ENCODE measurements at places on chromosomes 6 and 20. TPM values are rescaled to one million over a fixed set of nuclear protein-coding genes. Genes with fewer than 3 reads are reported as not detected.

- no peaks in the 10 kb centered on the region for H3K27me3 ChIP-seq
- no peaks in the 10 kb centered on the region for H3K36me3 ChIP-seq
- no peak overlapping the region for H3K4me3 ChIP-seq
- H3K4me1 ChIP-seq: no peaks in the 10 kb centered on the region
- no peak for DNase-seq
These were observed 18.0 kb downstream of the KHDC1L start for GRCh38 chr6:73207221-73207837.

DNA sequence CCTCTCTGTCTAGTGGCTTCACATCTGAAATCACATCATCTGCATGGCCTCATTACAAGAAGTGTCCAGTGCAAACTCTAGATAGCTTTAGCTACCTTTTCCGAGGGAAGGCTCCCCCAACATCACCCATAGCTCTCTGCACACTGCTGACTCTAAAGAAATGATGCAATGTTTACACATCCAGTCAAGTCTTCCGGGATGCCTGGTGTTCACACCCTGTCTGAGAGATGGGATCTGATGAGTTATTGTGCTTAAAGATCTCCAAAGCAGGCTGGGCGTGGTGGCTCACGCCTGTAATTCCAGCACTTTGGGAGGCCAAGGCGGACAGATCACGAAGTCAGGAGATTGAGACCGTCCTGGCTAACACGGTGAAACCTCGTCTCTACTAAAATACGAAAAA, 404.6 kb upstream of the IRAK1BP1 start:
- no peak for DNase-seq
- no peaks in the 10 kb centered on the region for H3K4me1 ChIP-seq
- no peaks in the 10 kb centered on the region for H3K36me3 ChIP-seq
- no peak overlapping the region for H3K4me3 ChIP-seq
- H3K27ac ChIP-seq: no peak overlapping the region
- no peaks in the 10 kb centered on the region for H3K27me3 ChIP-seq

DNA sequence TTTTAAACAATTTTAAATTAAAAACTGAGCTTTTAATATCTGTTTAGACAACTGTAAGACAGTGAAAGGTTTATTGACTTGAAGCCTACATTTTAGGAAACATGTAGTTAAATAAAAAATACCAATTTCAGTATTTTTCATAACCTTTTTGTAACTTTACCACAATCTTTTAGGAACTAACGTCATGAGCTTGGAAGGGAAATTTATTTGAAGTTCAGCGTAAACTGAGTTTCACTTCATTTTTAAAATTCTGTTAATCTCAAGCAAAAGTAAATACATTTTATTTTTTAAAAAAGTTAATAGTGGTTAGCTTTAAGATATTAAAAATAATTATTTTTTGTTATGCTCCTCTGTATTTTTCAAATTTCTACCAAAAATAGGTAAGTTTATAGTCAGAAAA, 5.5 kb downstream of the CST7 start:
- H3K36me3 ChIP-seq: no peaks in the 10 kb centered on the region
- no peaks in the 10 kb centered on the region for H3K27me3 ChIP-seq
- H3K27ac ChIP-seq: no peak overlapping the region
- no peak for DNase-seq

DNA sequence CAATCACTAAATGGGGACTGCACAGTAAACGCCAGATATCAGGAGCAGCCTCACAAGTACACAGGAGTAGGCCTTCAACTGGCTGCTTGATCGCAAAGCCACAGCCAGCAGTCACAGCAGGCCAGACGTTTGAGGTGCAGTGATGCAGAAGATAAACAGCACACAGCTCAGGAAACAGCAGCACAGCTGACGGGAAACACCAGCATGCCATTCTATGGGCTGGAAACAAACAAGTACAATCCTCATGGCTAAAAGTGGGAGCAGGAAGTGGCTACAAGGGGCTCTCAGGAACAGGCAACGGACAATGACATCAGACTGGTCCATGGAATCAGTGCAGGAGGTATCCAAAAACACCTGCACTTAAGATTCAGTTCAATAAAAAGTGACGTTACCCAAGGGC, 111.0 kb downstream of the DTNBP1 start:
- no peak overlapping the region for H3K27ac ChIP-seq
- no peak for DNase-seq
- H3K27me3 ChIP-seq: no peaks in the 10 kb centered on the region
- H3K36me3 ChIP-seq: no peaks in the 10 kb centered on the region

GRCh38 chr20:22449188-22449973, 135.0 kb downstream of the FOXA2 start:
- H3K36me3 ChIP-seq: no peaks in the 10 kb centered on the region
- H3K4me1 ChIP-seq: no peaks in the 10 kb centered on the region
- H3K4me3 ChIP-seq: no peak overlapping the region
- no peak for DNase-seq
- no peaks in the 10 kb centered on the region for H3K27me3 ChIP-seq
- H3K27ac ChIP-seq: no peak overlapping the region

DNA sequence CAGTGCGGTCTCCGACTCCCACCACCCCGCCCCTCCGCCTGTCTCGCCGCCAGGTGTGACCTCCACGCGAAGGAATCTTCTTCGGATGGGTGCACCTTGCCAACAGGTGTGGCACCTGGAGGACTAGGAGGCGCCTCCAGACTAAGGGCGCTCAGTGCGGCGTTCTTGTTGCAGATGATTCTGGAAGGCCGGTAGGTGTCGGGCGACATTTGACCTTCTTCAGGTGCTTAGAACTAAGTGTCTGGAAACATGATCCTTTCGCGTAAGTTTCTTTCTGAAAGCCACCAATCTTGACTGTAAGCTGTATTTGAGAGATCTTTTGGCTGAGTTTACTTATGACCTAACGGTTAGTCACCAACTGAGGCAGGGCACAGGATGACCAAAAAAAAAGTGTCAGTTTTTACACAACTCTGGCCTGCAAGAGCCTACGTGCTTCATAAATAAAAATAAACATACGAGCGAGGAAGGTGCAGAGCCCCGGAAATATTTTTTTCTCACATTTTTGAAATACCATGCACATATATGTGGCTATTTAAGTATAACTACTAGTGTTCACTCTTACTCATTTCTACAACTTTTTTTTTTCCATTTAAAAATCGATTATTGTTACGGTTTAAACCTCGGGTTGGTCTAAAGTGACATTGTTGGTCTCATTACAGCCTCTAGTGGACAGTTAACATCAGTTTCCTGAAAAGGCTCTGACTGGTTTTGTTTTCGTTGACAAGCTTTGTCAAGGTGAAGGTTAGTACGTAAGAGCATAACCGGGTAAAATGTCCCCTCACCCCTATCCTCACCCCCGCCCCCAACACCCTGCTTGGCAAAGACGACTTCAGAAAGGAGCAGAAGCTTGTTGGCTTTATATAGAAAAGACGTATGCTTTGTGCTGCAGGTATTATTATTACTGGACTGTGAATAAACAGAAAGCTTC, 1.6 kb upstream of the ATXN1 start:
- no peaks in the 10 kb centered on the region for H3K27me3 ChIP-seq
- H3K27ac ChIP-seq: peak overlapping the region; percentile 99
- peak overlapping the region; percentile 94 for H3K4me3 ChIP-seq
- H3K36me3 ChIP-seq: no peaks in the 10 kb centered on the region

DNA sequence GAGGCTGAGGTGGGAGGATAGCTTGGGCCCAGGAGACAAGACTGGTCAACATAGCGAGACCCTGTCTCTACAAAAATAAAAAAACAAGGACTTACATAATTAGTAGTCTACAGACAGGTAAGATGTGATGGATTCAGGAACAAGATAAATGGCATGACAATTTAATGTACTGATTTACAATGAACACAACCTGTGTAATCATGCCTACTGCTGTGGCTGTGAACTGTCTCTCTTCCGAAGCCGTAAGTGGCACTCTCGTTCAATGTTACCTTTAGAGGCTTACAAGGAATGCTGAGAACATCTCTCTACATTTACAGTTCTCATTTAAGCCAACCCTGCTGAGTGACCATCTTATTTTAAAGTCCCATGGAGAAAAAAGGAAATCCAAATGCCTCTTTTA, 134.8 kb upstream of the PRDM1 start:
- no peaks in the 10 kb centered on the region for H3K36me3 ChIP-seq
- H3K27ac ChIP-seq: no peak overlapping the region
- no peaks in the 10 kb centered on the region for H3K27me3 ChIP-seq
- DNase-seq: no peak

GRCh38 chr6:21800948-21801438, 207.4 kb downstream of the SOX4 start:
- H3K4me1 ChIP-seq: no peaks in the 10 kb centered on the region
- no peaks in the 10 kb centered on the region for H3K27me3 ChIP-seq
- no peak overlapping the region for H3K27ac ChIP-seq
- DNase-seq: no peak

DNA sequence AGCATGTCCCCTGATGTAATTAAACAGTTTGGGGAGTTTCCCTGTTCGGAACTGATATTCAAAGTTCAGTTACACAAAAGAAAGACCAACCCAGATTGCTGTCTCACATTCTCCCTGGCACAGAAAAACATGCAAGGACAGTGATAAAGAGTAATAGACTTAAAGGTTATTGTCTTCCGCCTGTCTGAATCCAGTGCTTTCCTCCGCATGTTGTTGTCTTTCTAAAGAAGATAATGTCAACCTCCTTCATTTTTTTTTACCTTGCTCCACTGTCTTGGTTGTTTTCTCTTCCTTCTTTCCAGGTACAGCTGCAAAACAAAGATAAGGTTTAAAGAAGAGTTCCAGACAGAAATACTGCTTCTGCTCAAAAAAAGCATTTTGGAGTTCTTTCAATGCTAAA, 284.5 kb downstream of the TRDN start:
- DNase-seq: no peak
- H3K4me1 ChIP-seq: no peaks in the 10 kb centered on the region
- H3K27ac ChIP-seq: no peak overlapping the region
- no peaks in the 10 kb centered on the region for H3K36me3 ChIP-seq

DNA sequence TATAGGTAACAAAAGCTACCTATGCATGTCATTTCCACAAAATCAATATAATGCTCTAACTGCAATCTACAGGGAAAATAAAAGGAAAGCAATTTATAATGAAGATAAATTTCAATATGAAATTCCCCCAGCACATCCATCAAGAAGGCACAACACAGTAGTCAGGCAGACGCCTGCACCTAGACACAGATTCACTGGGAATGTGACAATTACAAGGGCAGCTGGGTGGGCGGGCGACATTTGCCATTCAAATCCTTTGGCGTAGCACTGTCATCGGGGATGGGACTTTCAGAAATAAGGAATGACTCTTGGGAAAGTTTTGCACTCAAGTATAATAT, 60.4 kb downstream of the SULF2 start:
- H3K27me3 ChIP-seq: no peaks in the 10 kb centered on the region
- H3K4me3 ChIP-seq: no peak overlapping the region
- H3K4me1 ChIP-seq: no peaks in the 10 kb centered on the region
- no peak for DNase-seq
- no peak overlapping the region for H3K27ac ChIP-seq

DNA sequence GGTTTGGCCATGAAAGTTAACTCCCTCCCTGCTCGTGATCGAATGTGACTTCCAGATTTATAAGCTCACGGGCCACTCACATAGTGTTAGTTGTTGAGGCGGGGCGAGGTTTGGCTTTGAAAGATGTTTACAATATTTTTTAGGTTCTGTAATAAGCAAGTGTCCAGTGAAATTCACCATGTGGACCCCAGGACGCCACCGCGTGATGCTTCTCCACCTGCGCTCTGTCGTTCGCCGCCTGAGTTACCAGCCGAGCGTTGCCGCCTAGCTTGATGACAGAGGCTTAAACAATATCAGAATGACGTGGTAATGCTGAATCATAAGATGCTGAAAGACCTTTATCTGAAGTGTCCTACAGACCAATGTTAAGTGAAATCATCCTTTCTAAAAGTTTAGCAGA, 241.0 kb downstream of the MYLK4 start:
- H3K36me3 ChIP-seq: no peaks in the 10 kb centered on the region
- H3K4me3 ChIP-seq: no peak overlapping the region

DNA sequence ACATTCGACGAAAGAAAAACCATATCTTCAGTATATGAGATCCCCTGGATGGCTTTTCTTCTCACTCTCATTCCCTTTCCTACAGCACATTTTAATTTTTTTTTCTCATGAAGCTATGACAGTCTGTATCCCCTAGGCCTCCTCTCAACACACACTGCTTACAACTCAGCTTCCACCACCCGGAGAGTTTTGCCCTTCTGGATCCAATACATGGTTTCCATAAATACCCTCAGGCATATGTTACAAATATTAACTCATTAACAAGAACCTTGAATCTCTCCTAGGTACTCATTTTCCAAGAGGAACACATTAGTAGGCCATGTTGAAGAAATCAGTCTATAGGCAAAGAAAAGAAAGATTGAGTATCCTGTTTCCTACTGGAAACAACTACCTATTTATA, 44.0 kb downstream of the PAK5 start:
- no peaks in the 10 kb centered on the region for H3K27me3 ChIP-seq
- H3K27ac ChIP-seq: no peak overlapping the region
- H3K4me3 ChIP-seq: no peak overlapping the region
- DNase-seq: no peak
- H3K36me3 ChIP-seq: no peaks in the 10 kb centered on the region

- no peak overlapping the region for H3K4me3 ChIP-seq
- H3K27ac ChIP-seq: no peak overlapping the region
These were observed 52.1 kb upstream of the VSTM2L start for GRCh38 chr20:37850724-37851355.

DNA sequence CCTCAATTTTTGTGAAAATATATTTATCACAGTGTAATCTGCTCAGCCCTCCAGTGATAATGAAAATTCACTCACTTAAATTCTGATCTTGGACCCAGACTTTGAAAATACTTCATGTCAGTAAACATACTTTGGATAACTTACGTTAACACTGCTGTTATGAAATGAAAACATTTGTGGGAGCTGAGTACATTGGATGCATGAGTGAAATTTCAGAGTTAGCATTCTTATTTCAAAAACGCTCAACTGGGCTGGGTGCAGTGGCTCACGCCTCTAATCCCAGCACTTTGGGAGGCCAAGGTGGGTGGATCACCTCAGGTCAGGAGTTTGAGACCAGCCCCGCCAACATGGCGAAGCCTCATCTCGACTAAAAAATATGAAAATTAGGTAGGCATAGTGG, 196.4 kb downstream of the UTRN start:
- H3K27ac ChIP-seq: no peak overlapping the region
- H3K36me3 ChIP-seq: peaks cover 3% of the 10 kb centered on the region
- no peak for DNase-seq
- no peak overlapping the region for H3K4me3 ChIP-seq

GRCh38 chr20:46213946-46214823, 94.1 kb downstream of the CDH22 start:
- no peaks in the 10 kb centered on the region for H3K36me3 ChIP-seq
- H3K4me1 ChIP-seq: peaks cover 8% of the 10 kb centered on the region
- H3K4me3 ChIP-seq: no peak overlapping the region
- peaks cover 2% of the 10 kb centered on the region for H3K27me3 ChIP-seq
- DNase-seq: peak; percentile 86
- H3K27ac ChIP-seq: no peak overlapping the region

The SLC22A7 gene
- not detected for total RNA-seq

The DDX43 gene
- total RNA-seq: not detected

The IL20RA gene
- 0.40 TPM for total RNA-seq

The NHLRC1 gene
- 0.97 TPM for total RNA-seq

The SLC9A8 gene
- total RNA-seq: 10.6 TPM

The LAMA4 gene
- 5.6 TPM for total RNA-seq

The TREM2 gene
- total RNA-seq: 0.73 TPM

The AIF1 gene
- total RNA-seq: 4.5 TPM
